ENCODE measurements at places on chromosomes 13 and 19. TPM values are rescaled to one million over a fixed set of nuclear protein-coding genes. Genes with fewer than 3 reads are reported as not detected.

Gene FFAR1
- not detected for total RNA-seq

Gene LYPD5
- total RNA-seq, result 48.5 TPM

Gene SIGLEC12
- not detected for total RNA-seq

Gene MAG
- total RNA-seq, result not detected

- DNase-seq, result no peak
Measured at GRCh38 chr19:2416321-2417097, 10.9 kb downstream of the TIMM13 start.

DNA sequence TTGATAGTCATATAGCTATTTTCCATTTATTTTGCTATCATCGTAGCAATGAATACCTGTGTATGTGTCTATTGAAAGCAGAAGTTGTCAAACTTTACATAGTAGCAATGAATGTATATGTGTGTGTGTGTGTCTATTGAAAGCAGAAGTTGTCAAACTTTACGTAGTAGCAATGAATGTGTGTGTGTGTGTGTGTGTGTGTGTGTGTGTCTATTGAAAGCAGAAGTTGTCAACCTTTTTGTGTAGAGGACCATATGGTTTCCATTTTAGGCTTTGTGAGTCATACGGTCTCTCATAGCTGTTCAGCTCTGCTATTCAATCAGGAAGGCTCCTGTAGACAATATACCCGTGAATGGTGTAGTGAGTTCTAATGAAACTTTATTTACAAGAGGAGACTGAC lies 20.8 kb downstream of the NLRP4 start:
- DNase-seq, result no peak
